ENCODE measurements at places on chromosomes 2 and 18. TPM values are rescaled to one million over a fixed set of nuclear protein-coding genes. Genes with fewer than 3 reads are reported as not detected.

- H3K4me1 ChIP-seq, result peaks cover 24% of the 10 kb centered on the region
- DNase-seq, result no peak
- H3K27ac ChIP-seq, result no peak overlapping the region
- H3K4me3 ChIP-seq, result no peak overlapping the region
Observed at GRCh38 chr2:20184067-20184938, 40.6 kb downstream of the SDC1 start.

- DNase-seq, result no peak
- H3K27me3 ChIP-seq, result no peaks in the 10 kb centered on the region
- no peak overlapping the region for H3K4me3 ChIP-seq
- H3K36me3 ChIP-seq, result no peaks in the 10 kb centered on the region
- peaks cover 15% of the 10 kb centered on the region for H3K4me1 ChIP-seq
Observed at GRCh38 chr2:12320027-12320734, 396.6 kb upstream of the TRIB2 start.

GRCh38 chr2:174585146-174585545 lies 12.5 kb downstream of the WIPF1 start:
- H3K4me3 ChIP-seq, result no peak overlapping the region
- H3K4me1 ChIP-seq, result no peaks in the 10 kb centered on the region
- H3K27ac ChIP-seq, result no peak overlapping the region
- no peak for DNase-seq
- H3K27me3 ChIP-seq, result no peaks in the 10 kb centered on the region
- H3K36me3 ChIP-seq, result no peaks in the 10 kb centered on the region

DNA sequence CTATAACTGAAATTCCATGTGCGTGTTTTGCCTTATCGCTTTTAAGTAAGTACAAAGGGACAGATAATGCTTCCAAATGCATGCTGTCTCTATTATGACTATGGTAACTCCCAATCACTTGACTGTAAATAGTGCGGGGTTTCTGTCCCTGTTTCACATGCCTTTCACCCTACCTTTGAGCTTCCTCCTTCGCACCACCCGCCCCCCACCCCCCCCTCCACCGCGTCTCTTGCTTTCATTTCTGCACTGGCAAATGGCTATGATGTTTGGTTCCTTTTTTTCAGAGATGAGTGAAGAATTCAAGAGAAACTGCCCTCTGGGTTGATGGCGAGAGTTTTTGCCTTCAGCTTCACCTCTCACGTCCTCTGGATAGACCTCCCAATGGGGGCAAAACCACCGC lies 25.0 kb upstream of the SPP2 start:
- H3K27ac ChIP-seq, result no peak overlapping the region
- DNase-seq, result no peak
- H3K36me3 ChIP-seq, result no peaks in the 10 kb centered on the region
- peak overlapping the region; percentile 29 for H3K4me3 ChIP-seq

DNA sequence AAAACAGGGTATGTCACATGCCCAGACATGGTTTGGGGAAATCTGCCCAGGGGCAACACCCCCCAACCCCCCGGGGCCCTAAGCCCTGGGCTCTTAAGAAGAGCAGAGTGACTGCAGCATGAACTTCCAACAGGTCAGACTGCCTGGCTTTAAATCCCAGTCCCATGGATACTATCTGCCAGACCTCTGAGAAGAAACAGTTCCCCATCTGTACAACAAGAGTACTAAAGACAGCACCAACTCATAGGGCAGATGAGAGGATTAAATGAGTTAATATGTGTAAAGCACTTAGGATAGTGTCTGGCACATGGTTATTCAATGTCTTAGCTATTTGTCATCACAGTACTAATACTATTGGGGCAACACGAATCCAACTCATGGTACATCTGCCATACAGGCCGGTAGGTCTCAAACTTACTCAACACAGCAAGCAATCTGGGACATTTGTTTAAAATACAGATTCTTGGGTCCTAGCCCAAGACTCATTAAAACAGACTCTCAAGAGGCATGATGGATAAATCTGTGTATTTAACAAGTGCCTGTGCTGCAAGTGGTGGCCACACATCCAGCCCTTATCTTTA lies 23.4 kb downstream of the CDH2 start:
- H3K27ac ChIP-seq, result no peak overlapping the region
- H3K36me3 ChIP-seq, result no peaks in the 10 kb centered on the region
- no peak for DNase-seq
- H3K4me1 ChIP-seq, result no peaks in the 10 kb centered on the region
- no peaks in the 10 kb centered on the region for H3K27me3 ChIP-seq

GRCh38 chr2:170341684-170342623 lies 164.0 kb downstream of the MYO3B start:
- H3K36me3 ChIP-seq, result no peaks in the 10 kb centered on the region
- H3K27ac ChIP-seq, result no peak overlapping the region
- H3K27me3 ChIP-seq, result no peaks in the 10 kb centered on the region
- no peaks in the 10 kb centered on the region for H3K4me1 ChIP-seq

- no peak overlapping the region for H3K27ac ChIP-seq
- no peak for DNase-seq
- no peaks in the 10 kb centered on the region for H3K27me3 ChIP-seq
Observed at GRCh38 chr2:41763141-41763540, 284.7 kb upstream of the PKDCC start.

DNA sequence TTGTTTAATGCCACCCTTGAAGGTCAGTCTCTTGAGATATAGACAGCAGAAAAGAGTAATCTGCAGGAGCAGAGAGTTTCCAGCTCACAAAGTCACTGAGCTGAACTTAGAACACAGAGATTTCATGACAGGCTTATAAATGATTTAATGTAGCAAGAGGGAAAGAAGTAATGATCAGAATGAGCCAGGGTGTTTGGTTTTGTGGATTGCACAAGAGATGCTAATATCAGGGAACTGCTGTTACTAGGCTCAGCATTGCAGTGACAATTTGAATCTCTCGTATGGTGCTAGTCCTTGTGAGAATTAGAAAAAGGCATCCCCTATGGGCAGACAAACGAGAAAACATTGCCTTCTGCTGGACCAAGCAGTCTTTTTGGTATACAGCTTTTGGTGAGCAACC lies 61.7 kb upstream of the ITGB6 start:
- no peaks in the 10 kb centered on the region for H3K4me1 ChIP-seq
- no peaks in the 10 kb centered on the region for H3K36me3 ChIP-seq
- no peak for DNase-seq
- H3K27ac ChIP-seq, result no peak overlapping the region

DNA sequence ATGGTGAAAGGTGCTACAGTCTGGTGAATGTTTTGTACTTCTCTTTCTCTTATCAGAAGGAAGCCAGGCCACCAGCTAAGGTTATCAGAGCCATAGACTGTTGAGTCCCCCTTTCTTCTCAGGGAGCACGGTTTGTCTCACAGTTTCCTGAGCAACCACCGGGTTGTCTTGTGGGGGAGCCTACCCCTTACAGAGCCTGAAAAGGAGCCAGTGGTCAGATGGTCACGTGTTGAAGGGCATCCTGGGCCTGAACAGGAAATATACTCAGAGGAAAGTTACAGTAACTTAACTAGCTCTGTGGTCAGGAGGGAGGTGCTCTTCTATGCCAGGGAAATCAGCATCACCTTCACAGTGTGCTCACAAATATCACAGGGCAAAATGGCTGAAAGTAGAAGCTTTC lies 11.6 kb downstream of the CD28 start:
- no peaks in the 10 kb centered on the region for H3K36me3 ChIP-seq
- no peak overlapping the region for H3K4me3 ChIP-seq
- peak; percentile 41 for DNase-seq
- H3K4me1 ChIP-seq, result no peaks in the 10 kb centered on the region
- H3K27me3 ChIP-seq, result no peaks in the 10 kb centered on the region
- no peak overlapping the region for H3K27ac ChIP-seq

GRCh38 chr2:18845854-18846445 lies 256.6 kb upstream of the NT5C1B start:
- no peak overlapping the region for H3K27ac ChIP-seq
- no peak overlapping the region for H3K4me3 ChIP-seq
- no peak for DNase-seq
- no peaks in the 10 kb centered on the region for H3K27me3 ChIP-seq
- H3K4me1 ChIP-seq, result no peaks in the 10 kb centered on the region
- H3K36me3 ChIP-seq, result no peaks in the 10 kb centered on the region

DNA sequence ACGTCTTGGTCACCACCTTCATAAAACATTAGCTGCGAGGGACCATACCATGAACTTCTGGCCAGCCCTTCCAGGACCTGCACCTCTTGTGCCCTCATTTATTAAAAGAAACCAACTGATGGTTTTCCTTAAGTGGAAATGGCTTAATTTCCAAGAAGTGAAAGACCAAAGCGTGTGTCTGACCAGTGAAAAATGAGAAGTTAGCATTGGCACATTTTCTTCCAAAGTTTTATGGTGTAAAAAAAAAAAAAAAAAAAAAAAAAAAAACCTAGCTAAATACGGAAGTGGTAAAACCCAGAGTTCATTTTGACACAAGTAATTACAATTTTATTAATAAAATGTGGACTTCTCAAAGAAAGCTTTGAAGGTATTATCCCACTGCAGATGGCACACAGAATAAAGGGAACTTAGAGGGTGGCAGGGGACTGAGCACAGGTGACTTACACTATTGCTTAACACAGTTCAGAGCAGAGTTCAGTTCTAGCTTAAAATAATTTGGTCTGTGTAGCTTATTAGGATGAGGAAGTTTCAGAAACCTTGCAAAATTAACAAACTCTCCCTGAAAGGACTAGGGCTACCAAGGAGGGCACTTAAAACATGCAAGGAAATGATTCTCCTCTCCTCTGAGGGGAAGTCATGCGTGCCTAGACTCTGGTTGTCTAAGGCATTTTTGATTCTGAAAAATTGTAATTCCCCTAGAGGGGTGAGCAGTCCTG lies 42.2 kb upstream of the EPG5 start:
- no peaks in the 10 kb centered on the region for H3K27me3 ChIP-seq
- no peak for DNase-seq
- no peak overlapping the region for H3K4me3 ChIP-seq
- H3K4me1 ChIP-seq, result no peaks in the 10 kb centered on the region

GRCh38 chr2:85444629-85445172 lies 26.2 kb downstream of the SH2D6 start:
- peak overlapping the region; percentile 68 for H3K27ac ChIP-seq
- DNase-seq, result no peak
- H3K36me3 ChIP-seq, result no peaks in the 10 kb centered on the region
- no peaks in the 10 kb centered on the region for H3K4me1 ChIP-seq

DNA sequence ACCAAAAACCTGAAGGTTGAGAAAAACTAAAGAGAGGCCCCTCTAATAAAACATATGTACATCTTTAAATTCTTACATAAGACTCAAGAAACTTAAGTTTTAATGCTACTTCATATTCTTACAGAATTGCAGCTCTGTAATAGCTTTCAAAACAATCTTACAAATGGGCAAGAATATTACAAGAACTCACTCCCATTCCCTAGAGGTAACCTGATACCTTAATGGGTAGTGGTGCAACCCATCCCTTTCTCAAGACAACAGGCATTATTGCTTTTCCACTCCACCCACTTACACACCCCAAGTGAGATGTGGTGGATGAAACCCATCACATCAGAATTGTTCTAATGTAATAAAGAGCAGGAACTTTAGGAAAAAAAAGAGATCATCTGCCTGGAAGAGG lies 103.7 kb downstream of the RBMS1 start:
- DNase-seq, result no peak
- no peak overlapping the region for H3K4me3 ChIP-seq
- H3K36me3 ChIP-seq, result no peaks in the 10 kb centered on the region
- peak overlapping the region; percentile 31 for H3K27ac ChIP-seq

DNA sequence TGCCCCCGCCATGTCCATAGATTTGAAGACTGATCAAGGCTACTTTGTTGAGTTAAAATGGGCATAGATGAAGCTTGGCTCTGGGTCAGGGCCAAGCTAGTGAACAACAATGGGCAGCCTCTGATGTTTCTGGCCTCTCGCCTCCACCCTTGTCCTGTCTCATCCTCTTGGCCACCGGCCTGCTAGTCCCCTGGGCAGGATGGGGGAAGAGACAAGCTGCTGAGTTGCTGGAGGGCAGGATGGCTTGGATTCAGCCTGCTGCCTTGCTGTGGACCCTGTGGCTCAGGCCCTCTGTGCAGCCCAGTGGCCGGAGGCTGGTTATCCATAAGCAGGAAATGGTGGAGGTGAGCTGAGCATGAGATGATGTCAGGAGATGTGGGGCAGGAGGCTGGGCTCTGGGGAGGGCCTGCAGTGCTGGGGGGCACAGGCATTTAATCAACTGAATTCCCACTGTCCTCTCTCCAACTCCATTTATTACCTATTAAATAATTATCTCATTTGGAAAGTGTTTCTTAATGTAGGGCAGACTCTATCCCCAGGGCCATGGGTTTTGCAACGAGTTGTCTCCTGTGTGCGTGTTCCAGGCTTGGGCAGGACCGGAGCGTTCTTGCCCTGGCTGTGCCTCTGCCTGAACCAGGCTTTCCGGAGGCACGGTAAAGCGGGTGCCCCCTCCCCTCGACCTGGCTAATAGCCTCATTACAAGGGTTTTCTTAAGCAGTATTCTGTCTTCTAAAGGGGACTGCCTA lies 122.9 kb downstream of the GLI2 start:
- H3K4me1 ChIP-seq, result no peaks in the 10 kb centered on the region
- no peaks in the 10 kb centered on the region for H3K36me3 ChIP-seq
- no peak overlapping the region for H3K4me3 ChIP-seq
- H3K27ac ChIP-seq, result no peak overlapping the region
- DNase-seq, result no peak
- no peaks in the 10 kb centered on the region for H3K27me3 ChIP-seq

DNA sequence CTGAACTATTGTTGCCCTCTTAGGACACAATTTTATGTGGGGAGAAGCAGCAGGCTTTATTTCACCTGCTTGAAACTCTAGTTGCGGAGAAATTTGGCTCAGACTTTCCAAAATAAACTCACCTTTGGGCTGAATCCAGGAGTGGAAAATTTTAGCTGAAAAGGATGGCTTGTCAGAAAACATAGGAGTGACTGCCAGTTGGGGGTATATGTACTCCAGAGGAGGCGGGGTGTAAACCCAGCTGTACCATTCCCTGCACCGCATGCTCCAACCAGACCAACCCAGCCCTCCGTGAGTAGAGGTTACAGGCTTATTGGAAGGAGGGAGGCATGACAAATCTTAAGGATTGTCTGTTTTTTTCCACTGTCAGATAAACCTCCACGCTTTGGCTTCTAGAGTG lies 53.8 kb downstream of the PRKCE start:
- no peaks in the 10 kb centered on the region for H3K27me3 ChIP-seq
- no peaks in the 10 kb centered on the region for H3K36me3 ChIP-seq
- no peak for DNase-seq
- peak overlapping the region; percentile 1 for H3K27ac ChIP-seq
- no peak overlapping the region for H3K4me3 ChIP-seq

- H3K4me1 ChIP-seq, result no peaks in the 10 kb centered on the region
- H3K36me3 ChIP-seq, result no peaks in the 10 kb centered on the region
- no peak for DNase-seq
Observed at GRCh38 chr18:78927156-78927555, 52.5 kb upstream of the SALL3 start.

Gene TWIST2
- total RNA-seq, result 59.1 TPM

Gene ACMSD
- total RNA-seq, result not detected

Gene CCNYL1
- total RNA-seq, result 30.0 TPM

Gene RGPD4
- total RNA-seq, result not detected

Gene MAPRE3
- 64.7 TPM for total RNA-seq

Gene GREB1
- total RNA-seq, result 0.41 TPM

Gene SCN7A
- total RNA-seq, result 23.3 TPM

Gene INHBB
- 1.1 TPM for total RNA-seq

Gene SERPINB2
- total RNA-seq, result not detected

Gene CAPN14
- total RNA-seq, result 0.16 TPM

Gene IL1R2
- total RNA-seq, result 46.4 TPM

Gene TMEM247
- not detected for total RNA-seq

Gene OTX1
- not detected for total RNA-seq

Gene ZSWIM2
- total RNA-seq, result not detected

Gene GYPC
- total RNA-seq, result 28.9 TPM

Gene C2orf68
- total RNA-seq, result 19.2 TPM

Gene UBXN2A
- total RNA-seq, result 13.7 TPM

Gene MDH1
- 55.5 TPM for total RNA-seq

Gene VIT
- not detected for total RNA-seq

Gene TLX2
- 0.96 TPM for total RNA-seq

Gene GAD1
- not detected for total RNA-seq

Gene KRTCAP3
- 34.6 TPM for total RNA-seq

Gene LINC00305
- not detected for total RNA-seq

Gene REG1B
- not detected for total RNA-seq

Measured in transverse colon (tissue), 4 donors.